ENCODE measurements at places on chromosomes 16 and 17.

- no peak for DNase-seq
These were observed 48.4 kb downstream of the IQCK start for GRCh38 chr16:19766554-19766884.

DNA sequence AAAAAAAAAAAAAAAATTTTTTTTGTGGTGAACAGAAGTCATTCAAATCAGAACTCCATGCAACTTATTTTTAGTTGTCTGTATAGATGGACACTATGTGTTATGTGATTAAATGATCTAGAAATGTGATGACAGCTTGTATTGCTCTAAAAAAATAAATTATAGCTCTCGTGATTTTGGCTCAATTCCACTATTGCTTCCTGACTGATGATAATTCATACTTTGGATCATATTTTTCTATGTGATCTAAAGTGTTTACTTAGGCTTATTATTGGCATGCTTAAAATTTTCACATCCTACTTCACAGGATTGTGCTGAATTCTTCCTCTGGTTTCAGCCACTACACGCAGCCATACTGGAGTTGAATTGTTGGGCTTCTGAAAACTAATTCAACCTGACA lies 76.8 kb downstream of the RPGRIP1L start:
- DNase-seq = no peak

GRCh38 chr16:54145881-54146280 lies 140.7 kb downstream of the IRX3 start:
- DNase-seq = no peak

DNA sequence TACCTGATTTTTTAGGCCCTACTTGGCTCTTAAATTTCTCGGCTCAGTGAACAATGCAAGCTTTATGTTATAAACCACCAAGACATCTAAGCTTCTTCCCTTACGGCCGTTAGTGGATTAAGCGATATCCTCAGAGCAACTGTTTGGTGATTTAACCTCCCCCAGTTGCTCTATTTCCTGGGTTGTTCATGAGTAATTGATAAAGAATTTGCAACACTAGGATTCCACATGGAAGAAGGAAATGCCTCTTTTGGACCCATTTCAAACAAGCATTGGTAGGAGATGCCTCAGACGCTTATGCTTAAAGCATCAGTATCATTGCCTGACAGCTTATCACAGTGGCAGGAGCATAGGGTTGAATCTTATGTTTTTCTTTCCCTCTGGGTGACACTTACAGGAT lies 65.3 kb downstream of the RBFOX1 start:
- DNase-seq = no peak

- DNase-seq = no peak
These were observed 18.7 kb downstream of the ZNHIT3 start for GRCh38 chr17:36505171-36505570.

- no peak for DNase-seq
These were observed 82.9 kb downstream of the MYH11 start for GRCh38 chr16:15773968-15774367.

GRCh38 chr17:50312308-50312707 lies 33.6 kb upstream of the XYLT2 start:
- DNase-seq = no peak

DNA sequence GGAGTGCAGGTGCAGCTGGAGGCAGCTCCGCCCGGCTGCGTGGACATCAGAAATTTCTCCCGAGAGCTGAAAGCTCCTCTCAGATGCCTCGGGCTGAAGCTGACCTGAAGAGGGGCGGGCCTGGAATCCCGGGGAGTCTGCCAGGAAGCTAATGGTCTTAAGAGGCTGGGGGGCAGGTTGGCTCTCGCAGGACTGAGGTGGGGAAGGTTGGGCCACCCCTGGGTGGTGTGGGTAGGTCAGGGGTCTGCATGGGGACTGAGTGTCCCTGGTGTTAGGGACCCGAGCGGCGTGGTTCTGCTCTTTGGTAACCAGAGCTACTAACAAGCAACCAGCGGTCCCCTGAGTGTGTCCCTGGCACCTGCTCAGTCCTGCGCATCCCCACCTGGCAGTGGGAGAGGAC lies 3.5 kb downstream of the CHMP6 start:
- no peak for DNase-seq

DNA sequence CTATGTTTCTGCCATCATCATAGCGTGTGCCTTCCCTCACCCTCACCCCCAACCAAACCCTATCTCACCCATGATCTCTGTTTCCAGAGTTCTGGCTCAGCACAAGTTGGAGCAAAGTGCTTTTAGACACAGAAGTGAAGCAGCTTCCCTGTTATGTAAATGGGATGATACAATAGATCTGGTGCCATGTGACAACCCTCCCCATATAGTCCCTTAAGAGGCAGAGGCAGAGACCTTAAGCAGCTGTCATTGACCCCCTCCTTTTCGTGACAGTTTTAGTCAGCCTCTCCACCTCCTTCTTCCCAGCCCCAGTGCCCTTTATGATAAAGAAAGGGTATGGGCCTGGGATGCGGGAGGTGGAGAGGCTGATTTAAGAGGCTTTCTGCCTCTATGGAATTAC lies 40.3 kb upstream of the MED13 start:
- no peak for DNase-seq

DNA sequence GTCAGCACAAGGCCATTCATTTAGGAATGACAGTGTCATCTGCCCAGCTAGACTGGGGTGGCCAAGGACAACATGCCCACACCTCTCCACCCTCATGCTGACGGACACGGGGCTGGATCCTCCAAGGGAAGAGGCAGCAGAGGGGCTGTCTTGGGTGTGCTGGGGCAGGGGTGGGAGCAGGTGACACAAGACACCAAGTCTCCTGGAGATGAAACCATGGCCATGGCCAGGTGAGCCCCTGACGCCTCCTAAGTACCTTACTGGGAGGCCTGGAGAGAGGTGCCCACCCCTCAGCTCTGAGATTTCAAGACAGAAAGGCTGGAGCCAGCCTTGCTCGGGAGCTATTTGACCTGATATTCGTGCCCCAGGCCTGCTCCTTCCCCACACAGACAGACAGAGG lies 9.0 kb upstream of the RASD1 start:
- DNase-seq = no peak

- DNase-seq = no peak
These were observed 8.7 kb downstream of the COX10 start for GRCh38 chr17:14078027-14078426.

GRCh38 chr16:66478733-66479511 lies 51.8 kb downstream of the BEAN1 start:
- DNase-seq = peak; percentile 71

DNA sequence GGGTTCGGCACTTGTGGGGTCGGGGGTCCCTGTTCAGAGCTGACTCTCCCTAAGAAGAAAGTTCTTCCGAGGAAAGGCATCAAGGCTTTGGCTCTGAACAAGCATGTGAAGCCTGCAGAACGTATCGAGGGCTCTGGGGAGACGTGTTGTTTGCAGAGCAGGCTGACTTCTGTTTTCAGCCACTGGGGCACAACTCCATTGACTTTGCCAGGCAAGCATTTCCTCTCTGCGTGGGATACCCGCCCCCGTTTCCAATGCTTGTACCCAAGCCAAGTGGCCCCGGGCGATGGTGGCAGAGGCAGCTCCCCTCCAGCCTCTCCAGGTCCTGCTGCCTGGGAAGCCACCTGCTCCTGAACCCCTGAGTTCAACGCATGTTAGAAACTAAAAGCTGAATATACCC lies 255.7 kb downstream of the RBFOX3 start:
- no peak for DNase-seq

GRCh38 chr17:61007980-61008379 lies 330.3 kb downstream of the BCAS3 start:
- DNase-seq = no peak

GRCh38 chr17:63399316-63399715 lies 46.8 kb downstream of the CYB561 start:
- DNase-seq = no peak

- no peak for DNase-seq
These were observed 27.2 kb downstream of the PLCD3 start for GRCh38 chr17:45104907-45105624.

- DNase-seq = no peak
These were observed 235.9 kb downstream of the FOXL1 start for GRCh38 chr16:86814256-86814655.
